ENCODE measurements at places on chromosomes 2 and 18. TPM values are rescaled to one million over a fixed set of nuclear protein-coding genes. Genes with fewer than 3 reads are reported as not detected.

The CNGA3 gene
- 0.05 TPM for total RNA-seq

The SMYD1 gene
- not detected for total RNA-seq

The PPP1R1C gene
- 0.27 TPM for total RNA-seq

The UGT1A10 gene
- total RNA-seq, result not detected

The DNAH7 gene
- not detected for total RNA-seq

The CCL20 gene
- total RNA-seq, result 6.5 TPM

The NEB gene
- total RNA-seq, result 0.30 TPM
